Activated T-cell treated with anti-CD3 and anti-CD28 coated beads for 24 hours (primary cell): ENCODE measurements at places on chromosomes 7 and 10.

DNA sequence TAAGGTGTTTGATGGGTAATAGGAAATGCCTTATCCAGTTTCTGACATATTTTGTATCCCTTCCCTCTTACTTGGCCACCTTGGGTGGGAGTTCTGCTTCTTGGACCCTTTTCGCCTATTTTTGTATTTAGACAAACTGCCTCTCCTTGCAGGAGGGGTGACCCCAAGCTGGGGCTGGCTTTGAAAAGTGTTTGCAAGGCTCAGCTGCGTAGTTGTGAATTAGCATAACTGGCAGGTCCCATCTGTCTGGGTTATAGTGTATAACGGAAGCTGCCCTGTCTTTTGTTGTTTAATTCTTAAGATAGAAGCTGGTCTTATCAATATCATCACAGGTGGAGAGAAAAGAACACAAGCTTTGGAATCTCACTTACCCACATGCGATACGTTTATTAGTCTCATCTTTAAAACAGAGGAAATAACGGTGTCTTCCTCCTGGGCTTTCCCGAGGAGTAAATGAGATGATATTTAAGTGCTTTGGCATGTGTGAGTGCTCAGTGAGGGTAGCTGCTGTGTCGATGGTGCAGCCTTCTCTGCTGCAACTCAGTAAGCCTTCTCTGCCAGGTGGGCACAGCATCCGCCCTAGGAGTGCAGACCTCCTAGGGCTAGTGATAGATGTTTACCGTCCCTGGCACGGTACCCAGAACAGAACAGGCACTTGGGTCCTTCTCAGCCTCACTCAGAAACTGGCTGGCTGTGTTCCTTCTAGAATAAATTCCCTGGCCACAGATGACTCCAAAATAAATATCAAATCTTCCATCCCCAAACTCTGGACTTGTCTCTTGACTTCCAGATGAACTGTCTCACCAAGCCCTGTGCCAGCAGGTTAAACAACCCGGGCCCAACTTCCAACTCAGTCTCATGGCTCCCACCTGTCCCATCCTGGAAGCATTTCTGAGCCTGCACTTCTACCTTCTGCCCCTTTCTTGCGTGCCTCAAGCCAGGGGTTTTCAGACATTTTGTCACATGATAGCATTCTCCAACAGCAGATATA lies 227.3 kb downstream of the GFRA1 start:
- DNase-seq: no peak

DNA sequence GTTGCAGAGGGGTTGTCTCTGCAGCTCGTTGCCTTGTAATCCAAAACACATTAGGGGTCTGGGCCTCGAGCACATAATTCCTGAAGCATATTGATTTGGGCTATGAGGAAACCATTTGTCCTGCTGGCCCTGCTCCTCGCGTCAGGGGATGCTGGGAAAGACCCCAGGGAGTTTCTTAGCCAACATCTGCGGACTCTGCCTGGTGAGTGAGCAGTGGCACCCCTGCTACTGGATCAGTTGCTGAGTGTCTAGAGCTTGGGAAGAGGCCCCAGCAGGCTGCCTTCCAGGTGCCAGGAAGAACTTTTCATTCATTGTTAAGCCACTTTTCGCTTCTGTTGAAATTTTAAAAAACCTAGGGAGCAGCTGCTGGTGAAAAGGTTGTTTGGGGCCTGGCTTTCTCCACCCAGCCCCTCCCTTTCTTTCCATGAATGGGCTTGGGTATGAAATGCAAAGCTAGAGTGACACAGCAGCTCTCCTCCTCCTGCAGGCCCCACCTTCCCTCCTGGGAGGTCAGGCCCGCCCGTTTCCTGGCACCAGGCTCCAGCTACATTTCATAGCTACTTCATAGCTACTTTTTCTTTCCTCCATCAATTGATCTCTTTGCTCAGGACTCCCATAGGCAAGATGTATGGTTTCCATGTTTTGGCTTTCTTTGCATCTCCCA lies 26.8 kb downstream of the TACR2 start:
- DNase-seq: no peak

- DNase-seq: no peak
These were observed 59.4 kb downstream of the EBLN1 start for GRCh38 chr10:22158426-22158825.

- DNase-seq: no peak
These were observed 139.0 kb upstream of the ADCY1 start for GRCh38 chr7:45435131-45435530.

- no peak for DNase-seq
These were observed 6.7 kb downstream of the TES start for GRCh38 chr7:116216956-116217571.

DNA sequence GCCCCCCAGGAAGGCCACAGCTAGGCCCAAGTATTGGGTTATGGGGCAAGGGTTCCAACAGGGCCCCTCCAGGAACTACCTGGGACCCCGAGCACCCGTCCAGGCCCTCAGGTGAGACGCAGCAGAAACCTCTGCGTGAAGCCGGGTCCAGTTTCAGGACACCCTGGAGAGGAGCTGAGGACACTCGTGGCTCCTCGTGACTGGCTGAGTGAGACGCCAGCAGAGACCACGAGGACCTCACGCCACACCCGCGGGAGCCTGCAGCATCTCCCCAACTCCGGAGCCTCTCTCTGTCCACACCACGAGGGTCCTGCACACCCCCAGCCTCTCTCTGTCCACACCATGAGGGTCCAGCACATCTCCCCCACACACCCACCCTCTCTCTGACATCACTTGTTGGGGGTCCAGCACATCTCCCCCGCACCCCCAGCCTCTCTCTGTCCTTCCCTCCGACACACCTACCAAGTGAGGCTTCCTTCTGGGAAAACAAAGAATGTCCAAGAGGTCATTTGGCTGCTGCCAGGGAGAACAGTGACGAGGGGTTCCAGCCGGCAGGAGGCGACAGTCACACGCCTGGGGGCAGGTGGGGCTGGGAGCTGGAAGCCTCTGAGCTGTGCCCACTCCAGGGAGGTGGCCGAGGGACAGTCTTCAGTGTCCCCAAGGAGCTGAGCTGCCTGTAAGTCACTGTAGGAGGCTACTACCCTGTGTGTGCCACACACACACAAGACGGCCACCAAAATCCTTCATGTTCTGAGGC lies 46.1 kb upstream of the PPP2R2D start:
- no peak for DNase-seq

- no peak for DNase-seq
These were observed 708.9 kb downstream of the POM121L12 start for GRCh38 chr7:53744403-53744760.

GRCh38 chr10:88289342-88289741 lies 293.8 kb downstream of the RNLS start:
- no peak for DNase-seq

GRCh38 chr7:104845557-104845956 lies 168.4 kb upstream of the KMT2E start:
- DNase-seq: no peak

GRCh38 chr10:75403939-75404814 lies 2.6 kb upstream of the ZNF503 start:
- no peak for DNase-seq

DNA sequence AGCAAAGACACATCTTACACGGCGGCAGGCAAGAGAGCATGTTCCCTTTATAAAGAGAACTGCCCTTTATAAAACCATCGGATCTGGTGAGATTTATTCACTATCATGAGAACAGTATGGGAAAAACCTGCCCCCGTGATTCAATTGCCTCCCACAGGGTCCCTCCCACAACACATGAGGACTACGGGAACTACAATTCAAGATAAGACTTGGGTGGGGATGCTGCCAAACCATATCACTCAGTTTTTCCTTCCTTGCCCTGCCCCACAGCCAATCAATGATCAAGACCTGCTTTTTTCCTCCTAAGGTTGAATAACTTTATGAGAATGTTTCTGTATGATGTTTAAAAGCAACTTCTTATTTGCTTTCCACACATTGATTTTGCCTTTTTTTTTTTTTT lies 3.1 kb upstream of the PTPRE start:
- no peak for DNase-seq

- no peak for DNase-seq
These were observed 39.9 kb downstream of the DKK1 start for GRCh38 chr10:52353960-52354394.

DNA sequence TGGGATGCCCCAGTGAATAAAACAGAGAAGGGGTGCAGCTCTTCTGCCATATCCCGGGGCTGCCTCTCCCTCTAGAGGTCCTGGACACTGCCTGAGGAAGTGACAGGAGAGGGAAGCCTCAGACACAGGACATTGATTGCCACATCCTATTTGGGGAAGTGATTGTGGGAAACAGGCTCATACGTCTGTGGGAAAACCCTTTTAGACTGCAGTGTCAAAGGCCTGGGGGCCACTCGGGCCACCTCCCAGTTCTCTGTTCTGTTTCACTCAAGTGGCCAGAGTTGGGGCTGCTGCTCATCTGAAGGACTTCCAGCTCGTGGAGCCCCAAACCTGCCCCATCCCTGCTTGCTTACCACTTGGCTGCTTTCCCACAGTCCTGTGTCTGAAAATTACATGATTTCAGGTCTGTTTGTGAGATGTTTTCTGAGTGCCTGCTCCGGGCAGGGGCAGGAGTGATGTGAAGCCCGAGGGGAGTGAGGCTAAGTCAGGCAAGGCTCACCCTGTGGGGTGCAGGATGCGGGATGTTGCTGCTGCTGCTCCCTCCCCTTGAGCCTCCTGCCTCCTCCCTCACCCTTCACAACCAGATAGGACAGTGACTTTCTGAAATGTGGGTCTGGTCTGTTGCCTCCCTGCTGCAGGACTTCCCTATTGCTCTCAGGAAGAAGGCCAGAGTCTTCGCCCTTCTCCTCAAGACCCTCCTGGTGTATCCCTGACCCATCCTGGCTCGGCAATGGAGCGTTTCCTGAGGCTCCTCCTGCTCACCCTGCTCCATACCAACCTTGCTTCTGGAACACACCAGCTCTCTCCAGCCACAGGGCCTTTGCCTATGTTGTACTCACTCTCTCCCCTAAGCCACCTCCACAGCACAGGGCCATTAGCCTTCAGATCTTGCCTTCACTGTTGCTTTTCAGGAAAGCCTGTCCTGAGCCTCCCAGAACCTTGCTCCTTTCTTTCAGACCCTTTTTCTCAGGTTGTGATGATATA lies 58.4 kb downstream of the NEURL1 start:
- DNase-seq: no peak

- DNase-seq: no peak
These were observed 6.7 kb upstream of the FAM170B start for GRCh38 chr10:49140304-49141177.

- DNase-seq: no peak
These were observed 2.0 kb downstream of the MRPL43 start for GRCh38 chr10:100985336-100985735.

GRCh38 chr7:11427686-11428273 lies 404.2 kb downstream of the THSD7A start:
- no peak for DNase-seq

DNA sequence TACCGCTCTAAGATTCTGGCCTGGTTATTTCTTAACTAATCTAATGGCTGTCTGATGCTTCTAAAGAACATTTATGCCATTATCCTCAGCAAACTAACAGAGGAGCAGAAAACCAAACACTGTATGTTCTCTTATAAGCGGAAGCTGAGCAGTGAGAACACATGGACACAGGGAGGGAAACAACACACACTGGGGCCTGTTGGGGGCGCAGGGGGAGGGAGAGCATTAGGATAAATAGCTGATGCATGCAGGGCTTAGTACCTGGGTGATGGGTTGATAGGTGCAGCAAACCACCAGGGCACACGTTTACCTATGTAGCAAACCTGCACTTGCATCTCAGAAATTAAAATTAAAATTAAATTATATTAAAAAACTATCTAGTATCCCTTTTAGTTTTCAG lies 853.5 kb downstream of the GATA3 start:
- no peak for DNase-seq

GRCh38 chr7:134962270-134962780 lies 24.0 kb upstream of the AGBL3 start:
- DNase-seq: no peak

DNA sequence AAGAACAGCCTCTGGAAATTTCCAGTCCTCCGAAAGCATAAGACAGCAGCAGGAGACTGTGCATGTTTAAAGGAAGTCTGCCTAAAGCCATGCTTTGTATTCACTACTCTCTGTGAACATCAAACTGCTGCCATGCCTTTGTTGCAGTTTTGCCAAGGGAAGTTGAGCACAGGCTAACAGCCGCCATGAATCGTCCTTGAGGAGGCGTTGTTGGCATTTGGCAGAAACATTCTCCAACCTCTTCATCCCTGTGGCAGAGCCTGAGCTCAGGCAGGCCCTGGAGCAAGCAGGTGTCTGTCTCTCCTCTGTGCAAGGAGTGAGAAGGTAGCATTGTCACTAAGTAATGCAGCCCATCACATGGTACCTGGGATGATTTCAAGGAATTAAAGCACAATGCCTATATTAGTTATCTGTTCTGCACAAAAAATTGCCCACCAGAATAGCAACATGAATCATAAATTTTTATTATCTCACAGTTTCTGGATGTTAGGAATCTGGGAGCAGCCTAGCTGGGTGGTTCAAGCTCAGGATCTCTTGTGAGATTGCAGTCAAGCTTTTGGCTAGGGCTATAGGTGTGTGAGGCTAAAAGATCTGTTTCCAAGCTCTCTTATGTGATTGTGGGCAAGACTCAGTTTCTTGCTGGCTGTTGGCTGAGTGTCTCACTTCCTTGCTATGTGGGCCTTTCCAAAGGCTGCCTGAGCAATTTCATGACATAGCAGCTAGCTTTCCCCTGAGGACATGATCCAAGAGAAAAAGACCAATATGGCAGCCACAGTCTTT lies 46.5 kb upstream of the KIAA1217 start:
- DNase-seq: no peak

DNA sequence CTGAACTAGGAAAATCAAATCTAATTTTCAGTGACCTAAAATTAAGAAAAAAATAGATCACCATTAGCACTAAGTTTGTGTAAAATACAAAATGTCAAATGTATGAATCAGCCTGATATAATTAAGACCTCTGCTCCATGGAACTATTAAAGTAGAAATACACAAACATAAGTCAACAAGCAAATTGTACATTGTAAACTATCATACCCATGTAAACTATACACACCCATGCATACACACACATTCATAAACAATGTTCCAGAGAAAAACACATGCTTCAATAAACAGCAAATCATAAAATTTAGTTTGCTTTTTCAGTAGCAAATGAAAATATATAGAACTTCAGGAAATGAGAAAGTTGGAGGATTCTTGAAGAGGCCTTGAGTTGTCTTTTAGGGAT lies 199.7 kb upstream of the VSTM2A start:
- no peak for DNase-seq

GRCh38 chr7:74475243-74475986 lies 21.7 kb downstream of the GTF2IRD1 start:
- DNase-seq: no peak

DNA sequence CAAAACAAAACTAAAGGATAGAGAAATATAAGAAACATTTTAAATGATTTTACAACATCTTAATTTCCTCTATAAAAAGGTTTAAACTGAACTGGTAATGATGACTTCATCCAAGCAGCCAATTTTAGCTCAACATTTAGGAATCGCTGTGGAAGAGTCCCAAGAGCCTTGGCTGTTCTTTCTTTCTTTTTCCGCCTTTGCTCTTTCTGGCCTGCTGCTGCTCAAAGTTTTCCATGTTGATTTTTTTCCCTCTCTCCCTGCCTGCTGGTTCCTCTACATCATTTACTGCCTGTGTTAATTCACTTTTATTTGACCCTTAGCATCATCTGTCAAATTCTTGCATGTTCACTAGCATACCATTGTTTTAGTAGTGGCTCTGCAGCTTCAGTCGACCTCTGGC lies 146.9 kb downstream of the EVX1 start:
- no peak for DNase-seq

GRCh38 chr10:109861081-109861480 lies 62.2 kb downstream of the XPNPEP1 start:
- no peak for DNase-seq
